ENCODE measurements at places on chromosomes 6 and 20.
A peak's percentile ranks its signal among the peaks of the same experiment; 100 is the strongest.

- DNase-seq = no peak
Observed at GRCh38 chr20:62739581-62740285, 31.1 kb downstream of the NTSR1 start.

GRCh38 chr20:20188647-20189046 is 136.3 kb downstream of the CFAP61 start:
- no peak for DNase-seq

GRCh38 chr6:136809091-136809860 is 13.1 kb upstream of the PEX7 start:
- DNase-seq = no peak

GRCh38 chr6:13496513-13497190 is 9.3 kb upstream of the GFOD1 start:
- DNase-seq = no peak

- DNase-seq = no peak
Observed at GRCh38 chr6:53095716-53096115, 30.5 kb downstream of the FBXO9 start.

DNA sequence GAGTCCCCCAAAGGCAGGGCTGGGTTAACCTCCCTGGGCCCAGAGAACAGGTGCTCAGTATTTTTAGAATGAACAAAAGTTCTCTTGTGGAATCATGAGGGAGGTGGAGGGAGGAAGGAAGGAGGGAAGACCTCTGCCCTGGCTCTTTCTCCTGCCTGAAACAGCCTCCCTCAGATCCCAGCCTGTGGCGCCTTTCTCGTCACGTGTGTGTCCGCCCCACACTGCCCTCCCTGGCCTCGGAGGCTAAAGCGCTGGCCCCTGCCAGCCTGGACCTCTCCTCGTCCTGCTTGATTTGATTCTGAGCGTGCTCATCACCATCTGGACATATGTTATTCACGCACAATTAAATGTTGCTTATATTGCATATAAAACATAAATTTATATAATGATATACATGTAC is 40.9 kb downstream of the PHACTR3 start:
- DNase-seq = no peak

DNA sequence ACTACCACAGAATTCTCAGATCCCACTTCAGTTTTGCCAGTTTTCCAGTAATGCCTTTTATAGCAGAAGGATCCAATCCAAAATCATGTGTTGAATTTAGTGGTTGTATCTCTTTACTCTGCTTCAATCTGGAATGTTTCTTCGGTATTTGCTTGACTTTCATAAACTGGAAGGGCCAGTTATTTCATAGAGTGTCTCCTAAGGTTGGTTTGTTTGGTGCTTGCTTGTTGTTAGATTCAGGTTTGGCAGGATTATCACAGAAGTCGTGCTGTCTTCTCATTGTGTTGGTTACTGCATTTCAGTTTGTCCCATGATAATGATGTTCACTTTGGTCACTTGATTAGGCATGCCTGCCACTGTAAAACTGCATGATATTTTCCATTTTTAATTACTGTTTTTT is 45.7 kb downstream of the TMEM200A start:
- no peak for DNase-seq

- peak; percentile 43 for DNase-seq
Observed at GRCh38 chr20:1800777-1801176, 94.4 kb upstream of the SIRPA start.

DNA sequence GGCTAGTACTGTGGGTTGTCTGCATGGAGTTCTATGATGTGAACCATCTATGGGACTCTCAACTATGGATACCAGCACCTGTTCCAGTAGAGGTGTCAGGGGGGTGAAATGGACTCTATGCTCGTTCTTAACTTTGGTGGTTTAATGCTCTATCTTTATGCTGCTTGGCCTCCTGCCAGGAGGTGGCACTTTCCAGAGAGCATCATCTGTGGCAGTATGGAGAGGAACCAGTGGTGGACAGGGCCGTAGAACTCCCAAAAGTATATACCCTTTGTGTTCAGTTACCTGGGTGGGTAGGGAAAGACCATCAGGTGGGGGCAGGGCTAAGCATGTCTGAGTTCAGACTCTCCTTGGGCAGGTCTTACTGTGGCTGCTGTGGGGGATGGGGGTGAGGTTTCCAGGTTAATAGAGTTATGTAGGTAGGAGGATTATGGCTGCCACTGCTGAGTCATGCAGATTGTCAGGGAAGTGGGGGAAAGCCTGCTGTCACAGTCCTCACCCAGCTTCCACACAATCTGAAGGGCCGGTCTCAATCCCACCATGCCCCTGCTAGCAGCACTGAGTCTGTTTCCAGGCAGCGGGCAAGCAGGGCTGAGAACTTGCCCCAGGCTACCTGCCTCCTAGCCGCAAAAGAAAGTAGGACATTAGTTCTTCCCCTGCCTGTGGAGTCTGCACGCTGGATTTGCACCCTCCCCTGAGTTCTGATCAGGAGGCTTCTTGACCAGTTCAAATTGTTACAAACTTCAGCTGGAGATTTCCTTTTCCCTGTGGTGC is 284.0 kb downstream of the KCNQ5 start:
- DNase-seq = no peak

GRCh38 chr6:26140254-26140966 is 53.2 kb downstream of the HFE start:
- DNase-seq = no peak

Measured in SK-N-SH (cell line).